ENCODE measurements at places on chromosomes 7 and 10.

DNA sequence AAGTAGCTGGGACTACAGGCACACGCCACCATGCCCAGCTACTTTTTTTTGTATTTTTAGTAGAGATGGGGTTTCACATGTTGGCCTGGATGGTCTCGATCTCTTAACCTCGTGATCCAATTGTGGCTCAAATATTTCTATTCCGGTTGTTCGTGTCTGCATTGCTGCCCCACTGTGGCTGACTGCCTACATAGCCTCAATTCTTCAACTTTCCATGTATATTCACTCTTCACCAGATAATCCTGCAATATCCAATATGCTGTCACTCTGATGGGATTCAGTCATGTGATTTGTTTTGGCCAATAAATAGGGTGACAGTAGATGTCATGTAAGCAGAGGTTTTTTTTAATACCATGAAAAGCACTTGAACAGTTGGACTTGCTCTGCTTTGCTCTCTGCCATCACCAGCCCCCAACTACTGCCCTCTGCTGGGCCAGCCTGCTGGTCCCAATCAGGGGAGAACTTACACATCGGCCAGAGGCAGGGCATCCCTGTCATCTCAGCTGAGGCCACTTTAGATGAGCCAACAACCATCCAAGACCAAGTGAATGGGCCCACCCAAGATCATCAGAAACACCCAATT is 56.7 kb downstream of the NSUN6 start:
- H3K4me1 ChIP-seq, result peaks cover 5% of the 10 kb centered on the region
- H3K36me3 ChIP-seq, result peaks cover 4% of the 10 kb centered on the region
- H3K27me3 ChIP-seq, result no peaks in the 10 kb centered on the region
- DNase-seq, result no peak
- no peak overlapping the region for H3K4me3 ChIP-seq

- DNase-seq, result no peak
- H3K27me3 ChIP-seq, result no peaks in the 10 kb centered on the region
- peaks cover 11% of the 10 kb centered on the region for H3K36me3 ChIP-seq
- H3K4me1 ChIP-seq, result peaks cover 64% of the 10 kb centered on the region
- peak overlapping the region; percentile 95 for H3K27ac ChIP-seq
- H3K4me3 ChIP-seq, result peak overlapping the region; percentile 43
Observed at GRCh38 chr10:104260775-104261115, 6.1 kb downstream of the GSTO1 start.

DNA sequence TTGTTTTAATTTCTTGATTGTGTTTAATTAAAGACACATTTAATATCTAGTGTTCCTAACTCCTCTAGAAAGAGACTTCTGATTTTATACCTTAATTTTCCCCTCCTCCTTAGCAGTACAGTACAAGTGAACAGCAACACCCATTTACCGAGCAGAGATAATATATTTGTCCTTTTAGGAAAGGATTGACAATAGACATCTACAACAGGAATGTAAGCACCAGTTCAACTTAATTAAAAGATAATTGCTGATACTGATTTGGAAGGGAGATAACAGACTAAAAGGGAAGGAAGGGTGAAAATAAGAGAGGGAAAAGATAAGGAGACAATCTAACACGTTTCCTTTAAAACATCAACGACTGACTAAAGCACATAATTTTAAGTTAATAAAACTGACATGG is 119.3 kb downstream of the SRPK2 start:
- peak overlapping the region; percentile 95 for H3K4me3 ChIP-seq
- H3K27ac ChIP-seq, result peak overlapping the region; percentile 94
- H3K27me3 ChIP-seq, result no peaks in the 10 kb centered on the region
- H3K4me1 ChIP-seq, result peaks cover 44% of the 10 kb centered on the region

DNA sequence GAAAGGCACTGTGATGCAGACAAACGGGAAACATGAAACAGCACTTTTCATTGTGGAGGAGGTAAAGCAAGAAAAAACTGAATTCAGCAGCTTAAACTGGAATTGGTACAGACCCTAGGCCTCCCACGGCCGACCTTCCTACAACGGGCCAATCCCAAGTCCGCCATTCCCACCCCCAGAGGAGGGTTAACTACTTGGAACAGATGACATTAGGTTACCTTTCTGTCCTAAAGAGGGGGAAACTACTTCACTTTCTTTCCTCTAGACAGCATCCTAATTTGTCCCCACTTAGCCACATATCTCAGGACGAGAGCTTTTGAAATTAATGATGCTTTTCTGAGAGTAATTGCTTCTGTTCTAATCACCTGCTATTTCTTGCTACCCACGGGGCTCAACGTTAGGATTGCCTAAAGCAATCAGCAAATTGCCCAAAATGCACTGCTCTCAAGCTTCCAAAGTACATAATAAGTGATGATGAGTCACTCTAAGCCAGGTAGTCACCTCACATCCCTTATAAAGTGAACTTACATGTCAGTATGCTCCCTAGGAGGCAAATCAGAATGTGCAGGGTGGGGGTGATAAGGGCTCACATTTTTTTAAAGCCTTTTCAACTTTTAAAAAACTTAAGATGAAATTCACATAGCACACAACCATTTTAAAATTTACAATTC is 36.7 kb downstream of the LSM5 start:
- no peak for DNase-seq
- H3K4me3 ChIP-seq, result no peak overlapping the region
- no peak overlapping the region for H3K27ac ChIP-seq
- H3K4me1 ChIP-seq, result no peaks in the 10 kb centered on the region
- H3K27me3 ChIP-seq, result peaks cover 31% of the 10 kb centered on the region
- no peaks in the 10 kb centered on the region for H3K36me3 ChIP-seq

- H3K4me1 ChIP-seq, result peaks cover 6% of the 10 kb centered on the region
- no peak overlapping the region for H3K4me3 ChIP-seq
- H3K36me3 ChIP-seq, result no peaks in the 10 kb centered on the region
- H3K27me3 ChIP-seq, result peaks cover 12% of the 10 kb centered on the region
Observed at GRCh38 chr7:116327135-116327534, 116.8 kb downstream of the TES start.

DNA sequence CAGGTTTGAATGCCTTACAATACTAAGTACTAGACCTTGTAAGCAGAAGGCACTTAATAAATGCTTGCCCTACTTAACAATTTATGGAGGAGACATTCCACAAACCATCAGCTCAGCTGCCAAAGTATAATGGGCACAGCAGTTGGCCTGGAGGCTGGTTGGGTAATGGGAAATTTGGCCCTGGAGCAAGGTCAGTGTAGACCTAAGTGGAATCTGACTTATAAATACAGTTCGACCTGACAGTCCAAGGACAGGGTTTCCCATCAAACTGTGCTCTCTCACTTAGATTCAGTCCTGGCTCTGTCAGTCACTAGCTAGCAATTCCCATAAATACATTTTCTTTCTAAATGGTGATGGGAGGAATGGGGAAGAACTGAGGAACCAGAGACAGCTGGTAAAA is 62.6 kb upstream of the ABCB4 start:
- DNase-seq, result no peak
- peaks cover 3% of the 10 kb centered on the region for H3K4me1 ChIP-seq
- peaks cover 5% of the 10 kb centered on the region for H3K36me3 ChIP-seq
